Placental pericyte (primary cell): ENCODE measurements at places on chromosomes 12 and 14. TPM values are rescaled to one million over a fixed set of nuclear protein-coding genes. Genes with fewer than 3 reads are reported as not detected.

Gene RNASE7
- not detected in 2 replicates for total RNA-seq

Gene TBC1D30
- total RNA-seq, result under 0.01 and 0.29 TPM in 2 replicates

Gene NKX2-8
- total RNA-seq, result not detected in 2 replicates

Gene ZDHHC22
- total RNA-seq, result under 0.01 TPM in 1 of 2 replicates, not detected in the other

Gene STX2
- 38.5 and 53.7 TPM in 2 replicates for total RNA-seq

Gene TCL1A
- total RNA-seq, result not detected in 2 replicates

Gene GUCY2C
- total RNA-seq, result not detected in 2 replicates

Gene BCL2L2
- 18.4 and 21.6 TPM in 2 replicates for total RNA-seq

Gene FOXN4
- not detected in 2 replicates for total RNA-seq

Gene PCED1B
- total RNA-seq, result 1.5 and 2.1 TPM in 2 replicates

Gene KCNH5
- 0.14 TPM in 1 of 2 replicates, not detected in the other for total RNA-seq

Gene NEUROD4
- total RNA-seq, result not detected in 2 replicates

Gene KRT1
- not detected in 2 replicates for total RNA-seq

Gene GLIPR1L1
- total RNA-seq, result not detected in 2 replicates

Gene LALBA
- not detected in 2 replicates for total RNA-seq

Gene KRT78
- total RNA-seq, result not detected in 2 replicates

Gene LTA4H
- 47.4 and 72.4 TPM in 2 replicates for total RNA-seq

Gene GPR137C
- 0.43 and 0.44 TPM in 2 replicates for total RNA-seq

Gene KIAA0586
- 19.5 and 40.8 TPM in 2 replicates for total RNA-seq

Gene SPTB
- total RNA-seq, result 0.22 and 0.57 TPM in 2 replicates

Gene PPP1R13B
- total RNA-seq, result 2.0 and 3.4 TPM in 2 replicates

Gene RIMKLB
- total RNA-seq, result 12.5 and 15.1 TPM in 2 replicates

Gene KCNA1
- total RNA-seq, result not detected in 2 replicates

Gene TSPAN9
- 23.0 and 84.6 TPM in 2 replicates for total RNA-seq

Gene AQP2
- total RNA-seq, result not detected in 2 replicates

Gene CLEC1B
- not detected in 2 replicates for total RNA-seq

Gene PMEL
- 0.72 and 0.88 TPM in 2 replicates for total RNA-seq

Gene LRRC10
- not detected in 2 replicates for total RNA-seq

Gene FAM181A
- not detected in 2 replicates for total RNA-seq

Gene IGF1
- 0.14 and 0.22 TPM in 2 replicates for total RNA-seq

Gene HCAR1
- 0.66 and 0.72 TPM in 2 replicates for total RNA-seq

Gene SYNE3
- total RNA-seq, result 16.9 and 19.0 TPM in 2 replicates

Gene WNT5B
- 9.6 and 120 TPM in 2 replicates for total RNA-seq

Gene NANOG
- under 0.01 and 0.14 TPM in 2 replicates for total RNA-seq
